Left kidney (tissue), 8 donors: ENCODE measurements at places on chromosomes 6 and 20.
A peak's percentile ranks its signal among the peaks of the same experiment; 100 is the strongest.

- DNase-seq, result no peak
Observed at GRCh38 chr6:95578106-95578410, 723 bp downstream of the MANEA start.

GRCh38 chr6:131948692-131949619 lies 2.2 kb downstream of the CCN2 start:
- DNase-seq, result no peak

DNA sequence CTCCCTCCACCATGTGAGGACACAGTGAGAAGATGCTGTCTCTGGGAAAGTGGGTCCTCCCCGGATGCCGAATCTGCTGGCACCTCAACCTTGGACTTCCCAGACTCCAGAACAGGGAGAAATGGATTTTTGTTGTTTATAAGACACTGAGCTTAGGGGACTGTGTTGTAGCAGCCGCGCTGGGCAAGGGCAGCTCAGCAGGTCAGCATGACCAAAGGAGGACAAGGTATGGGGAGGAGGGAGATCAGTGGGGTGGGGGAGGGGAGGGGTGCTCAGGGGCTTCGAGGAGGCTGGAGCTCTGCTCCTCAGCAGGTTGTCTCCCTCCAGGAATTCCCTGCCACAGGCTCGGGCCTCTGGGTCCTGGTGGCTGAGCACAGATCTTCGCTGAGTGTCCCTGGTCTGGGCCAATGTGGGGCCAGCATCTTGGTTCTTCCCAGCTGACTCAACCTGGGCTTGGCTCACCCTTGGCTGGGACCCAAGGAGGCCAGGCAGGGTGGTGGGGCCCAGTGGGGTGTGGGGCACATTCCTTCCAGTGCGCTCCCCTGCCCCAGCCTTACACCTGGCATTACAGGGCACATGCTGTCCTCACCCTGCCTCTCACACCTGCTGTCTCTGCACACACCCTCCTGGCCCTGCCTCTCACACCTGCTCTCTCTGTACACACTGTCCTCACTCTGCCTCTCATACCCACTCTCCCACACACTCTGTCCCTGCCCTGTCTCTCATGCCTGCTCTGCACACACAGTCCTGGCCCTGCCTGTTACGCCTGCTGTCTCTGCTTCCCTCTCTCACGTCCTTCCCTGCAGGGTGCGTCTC lies 107.3 kb downstream of the SYCP2 start:
- no peak for DNase-seq

- no peak for DNase-seq
Observed at GRCh38 chr6:144820270-144820669, 535.1 kb downstream of the UTRN start.

GRCh38 chr6:121848523-121849255 lies 413.2 kb downstream of the GJA1 start:
- DNase-seq, result no peak

- DNase-seq, result peak; percentile 64
Observed at GRCh38 chr6:53718597-53719460, 53.3 kb upstream of the KLHL31 start.

GRCh38 chr6:39634646-39635341 lies 90.4 kb downstream of the KIF6 start:
- DNase-seq, result no peak

DNA sequence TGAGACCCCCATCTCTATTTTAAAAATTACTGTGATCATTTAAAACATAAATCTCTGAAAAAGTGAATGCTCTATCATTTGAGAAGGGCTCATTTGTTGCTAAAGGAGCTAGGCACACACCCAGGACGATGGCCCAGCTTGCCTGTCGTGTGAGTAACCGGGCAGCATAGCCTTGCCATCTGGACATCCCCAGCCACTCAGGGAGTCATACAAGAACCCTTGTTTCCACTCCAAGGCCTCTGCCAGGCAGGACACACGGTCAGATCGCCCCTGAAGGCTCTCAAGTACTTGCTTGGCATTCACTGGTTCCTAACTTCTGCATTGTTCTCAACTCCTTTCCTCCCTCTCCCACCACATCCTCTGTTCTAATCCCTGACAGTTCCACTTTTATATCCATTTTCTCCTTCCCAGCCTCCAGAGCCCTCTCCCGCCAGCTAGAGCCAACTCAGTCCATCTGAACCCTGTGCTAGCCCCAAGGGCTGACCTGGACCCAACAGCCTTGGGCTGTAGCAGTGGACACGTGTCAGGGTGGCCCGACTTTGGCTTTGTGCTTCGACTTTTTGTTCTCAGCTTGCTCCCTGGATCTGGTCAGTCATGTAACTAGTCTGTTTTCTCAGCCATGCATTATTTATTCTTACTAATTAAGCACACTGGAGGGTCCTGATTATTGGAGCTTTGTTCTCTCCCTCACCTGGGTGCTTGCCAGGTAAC lies 15.7 kb upstream of the EZR start:
- no peak for DNase-seq

GRCh38 chr6:56055081-56055704 lies 179.8 kb upstream of the BMP5 start:
- no peak for DNase-seq

DNA sequence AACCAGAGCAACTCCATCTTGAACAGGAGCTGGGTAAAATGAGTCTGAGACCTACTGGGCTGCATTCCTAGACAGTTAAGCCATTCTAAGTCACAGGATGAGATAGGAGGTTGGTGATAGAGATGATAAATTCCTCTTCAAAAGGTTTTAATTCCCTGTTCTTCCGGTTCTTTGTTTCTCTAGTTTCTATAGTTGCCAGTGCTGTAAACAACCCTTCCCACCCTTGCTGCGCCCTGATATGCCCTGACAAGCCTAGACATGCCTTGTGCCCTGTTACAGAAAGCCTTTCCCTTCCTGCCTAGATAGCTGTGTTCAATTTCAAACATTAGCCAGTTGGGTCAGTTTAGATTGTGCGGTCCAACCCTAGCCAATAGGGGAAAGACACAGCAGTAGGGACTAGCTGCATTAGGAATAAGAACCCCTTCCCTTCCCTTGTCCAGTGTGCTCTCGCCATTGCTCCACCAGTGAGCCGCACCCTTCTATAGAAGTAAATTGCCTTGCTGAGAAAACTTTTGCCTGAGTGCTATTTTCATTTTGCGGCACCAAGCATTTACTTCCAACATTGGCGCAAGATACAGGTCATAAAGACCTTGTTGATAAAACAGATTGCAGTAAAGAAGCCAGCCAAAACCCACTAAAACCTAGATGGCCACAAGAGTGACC lies 52.5 kb upstream of the CCN2 start:
- no peak for DNase-seq

DNA sequence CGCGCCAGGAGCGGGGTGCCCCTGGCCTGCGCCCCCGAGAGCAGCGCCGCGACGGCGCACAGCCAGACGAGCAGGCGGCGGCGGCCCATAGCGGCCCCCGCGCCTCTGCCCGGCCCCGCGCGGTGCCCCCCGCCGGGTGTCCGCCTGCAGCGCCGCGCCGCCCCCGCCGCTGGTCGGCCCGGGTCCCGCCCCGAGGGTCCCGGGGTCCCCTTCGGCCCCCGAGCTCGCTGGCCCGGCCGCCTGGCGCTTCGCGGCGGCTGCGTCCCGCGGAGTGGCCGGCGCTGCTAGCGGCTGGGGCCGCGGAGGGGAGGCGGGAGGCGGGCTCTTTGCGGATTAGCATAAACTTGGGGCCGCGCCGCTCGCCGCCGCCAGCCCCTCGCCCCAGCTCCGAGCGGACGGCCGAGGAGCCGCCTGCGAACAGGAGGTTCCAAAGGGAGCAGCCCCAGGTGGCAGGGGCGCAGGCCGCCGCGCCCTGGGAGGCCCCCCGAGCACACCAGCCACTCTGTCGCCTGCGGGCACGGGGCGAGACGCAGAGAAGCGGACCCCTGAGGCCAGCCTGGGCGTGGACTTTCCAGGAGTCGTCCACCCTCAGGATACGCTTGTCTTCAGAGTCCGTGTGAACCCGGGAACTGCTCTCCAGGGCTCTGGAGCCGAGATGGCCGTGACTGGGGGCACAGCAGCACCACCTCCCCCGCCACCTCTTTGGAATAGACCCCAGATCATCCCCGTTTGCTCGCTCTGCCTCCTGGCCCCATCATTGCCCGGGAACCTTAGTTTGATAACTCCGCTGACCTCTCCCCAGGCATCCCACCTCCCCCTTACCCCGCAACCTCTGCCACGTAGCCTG lies at the start of gene EMILIN3:
TSS of gene EMILIN3 (minus strand) at position 273 of the 847 bp plus-strand sequence. CDS start at position 89, 184 bp downstream.
- DNase-seq, result no peak

DNA sequence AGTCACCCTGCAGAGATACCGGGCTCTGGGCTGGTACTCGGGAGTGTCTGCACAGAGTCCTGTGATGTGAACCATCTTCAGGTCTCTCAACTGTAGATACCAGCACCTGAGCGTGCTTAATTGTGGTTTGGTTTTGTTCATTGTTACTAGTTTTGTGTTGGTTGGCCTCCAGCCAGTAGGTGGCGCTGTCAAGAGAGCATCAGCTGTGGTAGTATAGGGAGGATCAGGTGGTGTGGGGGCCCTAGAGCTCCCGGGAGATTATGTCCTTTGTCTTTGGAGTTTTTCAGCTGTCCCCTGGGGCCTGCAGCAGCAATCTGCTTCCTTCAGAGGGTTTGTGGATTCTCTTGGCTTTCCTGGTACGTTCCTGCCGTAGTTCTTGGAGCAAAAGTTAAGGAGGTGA lies 67.9 kb downstream of the CDYL start:
- DNase-seq, result no peak

GRCh38 chr6:130674604-130675003 lies 152.6 kb upstream of the SMLR1 start:
- DNase-seq, result no peak

DNA sequence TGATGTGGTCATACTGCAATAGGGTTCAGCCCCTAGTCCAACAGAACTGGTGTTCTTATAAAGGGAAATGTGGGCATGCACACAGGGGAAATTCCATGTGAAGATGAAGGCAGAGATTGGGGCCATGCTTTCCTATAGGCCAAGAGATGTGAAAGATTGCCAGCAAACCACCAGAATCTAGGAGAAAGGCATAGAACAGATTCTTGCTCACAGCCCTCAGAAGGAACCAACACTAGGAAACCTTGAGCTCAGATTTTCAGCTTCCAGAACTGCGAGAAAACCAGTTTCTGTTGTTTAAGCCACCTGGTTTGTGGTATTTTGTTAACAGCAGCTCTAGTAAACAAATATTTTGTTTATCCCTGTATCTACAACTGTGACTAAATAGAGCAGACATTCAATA lies 197.6 kb upstream of the CITED2 start:
- DNase-seq, result no peak

DNA sequence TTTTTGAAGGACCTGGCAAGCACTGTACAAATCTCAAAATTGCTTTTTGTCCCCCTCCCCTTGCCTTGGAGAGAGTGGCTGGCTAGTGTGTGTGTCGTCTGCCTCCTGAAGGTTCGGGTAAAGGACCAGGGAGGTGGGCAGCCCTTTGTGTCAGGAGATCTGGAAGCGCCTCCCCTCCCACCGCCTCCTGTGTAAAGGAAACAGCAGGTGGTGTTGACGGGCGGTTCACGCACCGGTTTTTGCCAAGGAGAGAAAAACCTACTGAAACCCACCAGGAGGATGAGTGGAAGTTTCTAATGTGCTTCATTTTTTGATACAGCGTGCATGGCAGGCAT lies 1.2 kb downstream of the ENTPD6 start:
- DNase-seq, result no peak

GRCh38 chr20:53897884-53898555 lies 172.4 kb downstream of the BCAS1 start:
- no peak for DNase-seq

- DNase-seq, result no peak
Observed at GRCh38 chr6:11330413-11330760, 97.9 kb upstream of the NEDD9 start.

DNA sequence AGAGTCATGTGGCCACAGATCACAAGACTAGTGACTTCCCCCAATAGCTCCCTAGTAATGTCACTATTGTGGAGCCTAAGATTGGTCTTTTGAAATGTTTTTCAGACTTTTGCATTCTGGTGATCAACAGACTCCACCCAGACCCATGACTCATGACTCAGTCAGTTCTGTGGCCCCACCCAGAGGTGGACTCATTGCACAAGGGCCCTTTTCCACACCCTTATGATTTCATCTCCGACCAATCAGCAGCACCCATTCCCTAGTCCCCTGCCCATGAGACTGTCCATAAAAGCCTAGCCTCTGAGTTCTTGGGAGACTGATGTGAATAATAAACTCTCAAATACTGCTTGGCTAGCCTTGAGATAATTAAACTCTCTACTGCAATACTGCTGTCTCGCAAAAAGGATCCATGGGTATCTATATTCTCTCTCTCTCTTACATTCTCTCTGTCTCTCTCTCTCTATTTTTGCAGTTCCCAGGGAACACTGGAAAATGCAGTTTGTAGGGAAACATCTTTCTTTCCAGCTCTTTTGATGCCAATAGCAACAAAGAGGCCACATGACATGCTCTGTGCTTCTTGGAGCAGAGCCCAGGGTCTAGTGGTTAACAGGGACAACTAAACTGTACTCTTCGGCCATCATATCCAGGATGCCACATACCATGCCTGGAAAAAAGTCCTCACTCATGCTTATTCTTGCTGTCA lies 71.3 kb upstream of the IYD start:
- no peak for DNase-seq

DNA sequence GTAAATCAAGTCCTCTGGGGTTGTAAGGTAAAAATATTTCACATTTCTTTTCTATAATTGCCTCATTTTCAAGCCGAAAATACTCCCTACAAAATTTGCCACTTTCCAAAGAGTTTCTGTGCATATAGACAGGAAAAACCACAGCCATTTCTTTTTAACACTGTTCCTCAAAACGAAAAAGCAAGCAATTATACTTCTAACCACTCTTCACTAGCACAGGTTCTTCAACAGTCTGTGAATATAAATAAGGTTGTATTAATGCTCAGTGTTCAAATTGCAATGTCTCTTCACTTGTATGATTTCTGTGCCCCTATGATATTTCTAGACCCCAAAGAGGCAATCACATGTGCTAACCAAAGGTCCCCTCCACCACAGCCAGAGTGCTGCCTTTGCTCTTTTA lies 206.0 kb downstream of the SIM1 start:
- no peak for DNase-seq

DNA sequence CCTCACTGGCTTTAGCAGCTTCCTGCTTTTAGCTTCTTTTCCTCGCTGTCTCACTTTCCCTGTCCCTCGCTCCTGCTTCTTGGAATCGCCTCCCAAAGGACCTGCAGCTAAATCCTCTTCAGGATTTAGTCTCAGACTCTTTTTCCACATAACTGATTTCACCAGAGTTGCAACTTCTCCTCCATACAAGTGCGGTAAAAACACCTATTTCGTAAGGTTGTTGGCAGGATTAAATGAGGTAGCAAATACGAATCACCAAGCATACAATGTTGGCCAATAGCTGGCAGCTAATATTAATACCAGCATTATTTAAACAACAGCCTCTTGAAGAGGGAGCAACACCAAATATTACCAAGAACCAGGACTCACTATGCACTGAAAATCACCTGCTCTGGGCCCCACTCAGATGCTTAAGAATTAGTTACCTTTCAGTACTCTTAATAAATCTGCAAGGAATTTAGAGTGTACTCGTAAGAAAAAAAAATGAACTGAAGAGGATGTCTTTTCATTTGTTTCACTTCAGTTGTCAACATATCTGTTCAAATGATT lies 123.0 kb downstream of the DTNBP1 start:
- DNase-seq, result no peak

GRCh38 chr6:28856620-28857005 lies 67.2 kb downstream of the TRIM27 start:
- no peak for DNase-seq

GRCh38 chr20:59611286-59611685 lies 6.9 kb downstream of the PHACTR3 start:
- no peak for DNase-seq

- DNase-seq, result no peak
Observed at GRCh38 chr6:49551866-49552129, 1.3 kb downstream of the C6orf141 start.

- peak; percentile 61 for DNase-seq
Observed at GRCh38 chr6:148440877-148441453, 98.3 kb downstream of the SASH1 start.
